ENCODE measurements at places on chromosomes 13 and 19. TPM values are rescaled to one million over a fixed set of nuclear protein-coding genes. Genes with fewer than 3 reads are reported as not detected.

DNA sequence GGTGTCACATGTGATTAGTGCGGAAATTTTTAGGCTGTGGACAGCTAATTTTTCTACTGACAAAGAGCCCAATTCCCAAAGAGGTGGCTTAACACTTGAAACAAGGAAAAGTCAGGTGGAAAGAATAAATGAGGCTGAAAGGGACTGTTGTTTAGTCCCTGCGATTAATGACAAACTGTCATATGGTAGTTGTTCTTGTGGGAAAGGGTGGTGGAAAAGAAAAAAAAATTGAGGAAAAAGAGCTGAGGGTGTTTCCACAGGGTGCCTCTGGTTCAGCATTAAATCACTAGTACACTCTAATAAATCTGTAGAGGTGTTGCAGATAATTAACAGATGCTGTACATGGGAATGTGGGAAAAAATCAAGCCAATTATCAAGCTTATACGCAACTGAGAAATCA is 300.7 kb downstream of the DNAJC15 start:
- no peaks in the 10 kb centered on the region for H3K4me1 ChIP-seq
- H3K36me3 ChIP-seq = no peaks in the 10 kb centered on the region
- no peak overlapping the region for H3K27ac ChIP-seq
- H3K27me3 ChIP-seq = no peaks in the 10 kb centered on the region
- DNase-seq = no peak

DNA sequence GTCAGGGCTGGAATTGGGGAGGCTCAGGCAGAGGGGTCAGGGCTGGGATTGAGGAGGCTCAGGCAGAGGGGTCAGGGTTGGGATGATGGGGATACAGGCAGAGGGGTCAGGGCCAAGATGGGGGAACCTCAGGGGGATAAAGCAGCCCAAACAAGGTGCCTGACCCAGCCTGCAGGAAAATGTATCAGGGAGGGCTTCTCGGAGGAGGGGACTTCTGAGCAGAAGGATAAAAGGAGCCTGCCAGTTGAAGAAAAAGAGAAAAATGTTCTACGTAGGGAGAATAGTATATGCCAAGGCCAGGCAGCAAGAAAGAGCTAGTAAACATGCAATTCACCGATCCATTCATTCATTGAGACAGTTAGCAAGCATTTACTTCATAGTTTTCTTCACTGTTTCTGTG is 84.8 kb downstream of the MAP4K1 start:
- H3K27me3 ChIP-seq = no peaks in the 10 kb centered on the region
- no peak overlapping the region for H3K4me3 ChIP-seq
- H3K36me3 ChIP-seq = no peaks in the 10 kb centered on the region
- H3K27ac ChIP-seq = no peak overlapping the region
- no peaks in the 10 kb centered on the region for H3K4me1 ChIP-seq
- no peak for DNase-seq

Gene NXNL1
- not detected for polyA plus RNA-seq

DNA sequence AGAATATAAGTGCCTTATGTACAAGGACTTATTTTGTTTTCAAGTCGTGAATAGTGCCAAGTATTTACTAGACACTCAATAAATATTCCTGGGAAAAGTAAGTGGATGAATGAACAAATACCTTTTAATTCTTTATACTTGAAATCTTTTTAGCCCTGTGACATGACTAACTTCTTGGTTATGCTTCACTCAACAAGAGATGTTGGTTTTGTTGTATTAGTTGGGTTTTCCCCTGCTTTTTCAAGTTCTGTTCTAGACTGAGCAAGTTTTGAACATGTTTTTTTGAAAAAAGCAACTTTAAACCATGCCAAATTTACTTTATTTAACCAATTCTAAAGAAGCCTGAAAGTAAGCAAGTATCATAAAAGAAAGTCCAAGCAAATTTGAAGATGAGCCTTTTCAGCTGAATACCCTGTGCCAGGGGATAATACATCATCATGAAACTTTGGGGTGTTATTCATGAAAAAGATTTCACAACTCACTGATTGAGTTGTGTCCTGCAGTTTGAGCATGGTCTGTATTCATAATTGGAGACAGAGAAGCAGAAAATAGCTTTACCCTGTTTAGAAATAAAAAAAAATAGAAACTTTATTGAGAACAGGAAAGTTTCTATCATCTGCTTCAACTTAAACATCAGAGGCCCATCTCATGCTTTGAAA is 11.1 kb downstream of the LMO7 start:
- H3K4me1 ChIP-seq = no peaks in the 10 kb centered on the region
- no peak overlapping the region for H3K27ac ChIP-seq
- no peaks in the 10 kb centered on the region for H3K36me3 ChIP-seq

Gene NKPD1
- 0.05 TPM for polyA plus RNA-seq

Gene TOMM40
- polyA plus RNA-seq = 71.8 TPM

DNA sequence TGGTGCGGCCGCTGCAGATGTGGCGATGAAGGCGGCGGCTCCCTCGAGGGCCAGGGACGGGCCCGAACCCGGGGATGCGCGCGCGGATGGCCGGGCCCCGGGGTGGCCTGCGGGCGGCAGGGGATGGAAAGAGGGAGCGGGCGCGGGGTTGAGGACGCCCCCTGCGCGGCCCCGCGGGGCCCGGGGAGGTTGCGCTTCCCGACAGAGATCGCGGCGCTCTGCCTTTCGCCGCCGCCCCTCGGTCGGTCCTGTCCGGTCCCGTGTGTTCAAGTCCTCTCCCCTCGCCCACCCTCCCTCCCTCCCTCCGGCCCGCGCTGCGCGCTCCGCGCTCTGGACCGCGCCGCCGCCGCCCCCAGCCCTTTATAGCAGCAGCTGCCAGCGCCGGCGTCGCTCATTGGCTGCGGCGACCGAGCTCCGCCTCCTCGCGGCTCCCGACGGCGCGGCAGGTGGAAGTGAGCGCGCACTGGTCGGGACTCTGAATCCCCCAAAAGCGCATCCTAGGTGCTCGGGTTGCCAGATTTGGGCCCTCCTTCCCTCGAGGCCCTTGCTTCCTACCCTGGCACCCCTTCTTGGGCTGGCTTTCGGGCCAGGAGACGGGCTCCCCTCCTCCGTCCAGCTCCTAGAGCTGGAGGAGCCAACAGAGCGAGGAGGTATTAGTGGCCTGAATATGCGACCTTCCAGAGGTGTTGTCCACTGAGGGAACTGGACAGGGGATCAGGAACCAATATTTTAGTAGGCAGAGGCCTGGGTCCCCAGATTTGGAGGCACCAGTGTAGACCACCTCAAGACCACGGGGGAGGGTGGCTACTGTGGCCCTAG is at the start of gene ELAVL3:
Gene ELAVL3 (minus strand): TSS at position 332 of the 819 bp plus-strand sequence. CDS start 438 bp downstream, outside the sequence.
- H3K27me3 ChIP-seq = peaks cover 13% of the 10 kb centered on the region
- no peak within 1 kb of the TSS for H3K27ac ChIP-seq
- DNase-seq = no peak
- peaks cover 3% of the 10 kb centered on the region for H3K4me1 ChIP-seq
- no peak within 1 kb of the TSS for H3K4me3 ChIP-seq

Gene FTL
- polyA plus RNA-seq = 3,914 TPM

Gene CFD
- polyA plus RNA-seq = 0.53 TPM

Gene FPR2
- not detected for polyA plus RNA-seq

GRCh38 chr13:43727856-43728255 is 58.9 kb downstream of the ENOX1 start:
- DNase-seq = no peak
- no peak overlapping the region for H3K4me3 ChIP-seq
- no peaks in the 10 kb centered on the region for H3K4me1 ChIP-seq
- no peaks in the 10 kb centered on the region for H3K36me3 ChIP-seq
- no peak overlapping the region for H3K27ac ChIP-seq

Gene MYH14
- 0.05 TPM for polyA plus RNA-seq

GRCh38 chr13:72453161-72453560 is 274.3 kb downstream of the MZT1 start:
- H3K27ac ChIP-seq = no peak overlapping the region
- no peak overlapping the region for H3K4me3 ChIP-seq
- no peaks in the 10 kb centered on the region for H3K27me3 ChIP-seq
- DNase-seq = no peak
- H3K4me1 ChIP-seq = no peaks in the 10 kb centered on the region

GRCh38 chr13:99892196-99892613 is 79.4 kb downstream of the ZIC5 start:
- H3K27me3 ChIP-seq = peaks cover 32% of the 10 kb centered on the region
- no peaks in the 10 kb centered on the region for H3K36me3 ChIP-seq
- no peak overlapping the region for H3K27ac ChIP-seq
- no peak overlapping the region for H3K4me3 ChIP-seq
- H3K4me1 ChIP-seq = peaks cover 5% of the 10 kb centered on the region

- no peak for DNase-seq
- no peaks in the 10 kb centered on the region for H3K4me1 ChIP-seq
- H3K4me3 ChIP-seq = no peak overlapping the region
Measured at GRCh38 chr13:90068658-90069057, 1278.8 kb upstream of the MIR17HG start.

DNA sequence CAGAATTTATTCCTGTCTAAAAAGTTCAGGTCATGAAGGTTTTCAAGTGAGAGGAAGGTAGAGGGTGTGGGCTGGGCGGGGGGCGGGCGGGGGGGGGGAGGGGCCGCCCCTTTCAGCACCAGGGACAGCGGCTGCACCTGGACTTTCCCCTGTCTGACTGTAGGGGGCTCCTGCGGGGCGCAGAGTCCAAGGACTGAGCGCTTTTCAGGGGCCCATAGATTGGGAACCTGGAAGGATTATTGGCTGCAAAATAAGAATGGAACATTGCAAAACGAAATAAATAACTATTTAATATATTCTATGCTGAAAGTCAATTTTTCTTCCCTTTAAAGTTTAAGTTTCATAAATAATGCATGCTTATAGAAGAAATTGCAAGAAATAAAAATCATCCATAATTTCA is 8.9 kb upstream of the CYP4F3 start:
- no peaks in the 10 kb centered on the region for H3K27me3 ChIP-seq
- H3K4me1 ChIP-seq = no peaks in the 10 kb centered on the region
- no peak overlapping the region for H3K4me3 ChIP-seq
- DNase-seq = no peak
- H3K36me3 ChIP-seq = no peaks in the 10 kb centered on the region

DNA sequence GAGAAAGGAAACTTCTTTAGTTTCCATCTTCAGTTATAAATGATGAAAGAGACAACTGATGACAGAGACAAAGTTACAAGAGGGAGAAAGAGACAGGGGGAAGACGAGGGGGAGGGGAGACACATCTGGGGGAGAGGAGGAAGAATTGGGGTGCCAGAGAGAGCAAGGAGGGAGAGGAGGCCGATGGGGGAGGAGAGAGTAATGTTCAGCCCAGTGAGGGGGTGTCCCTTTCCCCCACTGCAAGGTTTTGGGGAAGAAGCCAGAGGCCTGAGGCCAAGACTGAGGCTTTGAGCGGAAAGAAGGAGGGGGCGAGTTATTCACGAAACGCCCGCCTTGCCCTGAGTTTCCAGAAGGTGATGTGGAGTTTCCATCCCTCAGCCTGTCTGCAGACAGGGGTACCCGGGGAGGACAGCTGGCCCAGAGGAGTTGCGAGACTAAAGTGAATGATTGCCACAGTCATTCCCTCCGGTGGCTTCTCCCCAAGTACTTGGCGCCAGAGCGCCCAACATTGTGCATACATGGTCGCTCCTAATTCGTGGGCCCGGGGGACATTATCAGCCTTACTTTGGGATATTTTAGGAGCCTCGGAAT is 558 bp upstream of the PPAN start:
- H3K27me3 ChIP-seq = no peaks in the 10 kb centered on the region
- DNase-seq = no peak
- peaks cover 4% of the 10 kb centered on the region for H3K36me3 ChIP-seq

DNA sequence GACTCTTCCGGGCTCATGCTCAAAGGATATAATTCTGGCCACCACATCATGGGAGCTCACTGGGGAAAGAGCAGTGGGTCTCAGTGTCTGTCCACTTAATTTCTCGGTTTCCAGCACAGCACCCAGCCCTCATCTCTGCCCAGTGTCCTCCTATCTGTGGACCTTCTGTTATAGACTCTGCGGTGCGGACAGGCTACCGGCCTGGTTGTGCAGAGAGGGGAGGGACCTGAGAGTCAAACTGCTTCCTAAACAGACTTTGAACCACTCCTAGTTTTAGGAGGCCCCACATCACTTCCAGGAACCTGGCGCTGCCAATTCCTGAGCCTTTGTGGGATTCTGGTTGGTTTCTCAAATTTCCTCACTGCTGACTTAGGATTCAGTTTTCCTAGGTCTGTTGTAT is 59.8 kb upstream of the MED4 start:
- H3K4me1 ChIP-seq = peaks cover 12% of the 10 kb centered on the region
- no peaks in the 10 kb centered on the region for H3K36me3 ChIP-seq

DNA sequence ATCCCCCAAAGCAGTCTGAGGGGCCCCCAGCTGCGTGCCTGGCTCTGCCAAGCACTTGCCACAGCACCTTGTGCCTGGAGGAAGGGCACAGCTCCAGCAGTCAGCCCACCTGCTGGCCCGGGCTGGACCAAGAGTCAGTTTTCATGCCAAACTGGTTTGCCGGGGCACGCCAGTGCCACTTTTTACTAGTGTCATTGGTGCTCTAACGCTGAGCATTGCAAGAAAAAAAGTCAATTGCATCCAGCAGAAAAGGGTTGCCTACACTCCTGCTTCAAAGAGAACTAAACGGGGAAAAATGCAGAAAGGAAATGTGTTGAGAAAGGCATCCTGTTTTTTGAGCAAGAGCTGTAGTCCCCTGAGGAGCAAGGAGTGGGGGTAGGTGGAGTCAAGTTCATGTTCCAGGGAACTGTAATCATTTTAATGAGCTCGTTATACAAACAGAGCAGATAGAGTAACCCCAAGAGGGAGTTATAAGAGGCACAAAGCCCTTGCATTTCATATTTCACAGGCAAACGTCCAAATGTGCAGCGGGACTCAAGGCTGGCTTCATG is 68.4 kb downstream of the F2RL3 start:
- peaks cover 1% of the 10 kb centered on the region for H3K27me3 ChIP-seq
- H3K4me3 ChIP-seq = no peak overlapping the region
- no peak for DNase-seq

Gene ASPDH
- not detected for polyA plus RNA-seq

DNA sequence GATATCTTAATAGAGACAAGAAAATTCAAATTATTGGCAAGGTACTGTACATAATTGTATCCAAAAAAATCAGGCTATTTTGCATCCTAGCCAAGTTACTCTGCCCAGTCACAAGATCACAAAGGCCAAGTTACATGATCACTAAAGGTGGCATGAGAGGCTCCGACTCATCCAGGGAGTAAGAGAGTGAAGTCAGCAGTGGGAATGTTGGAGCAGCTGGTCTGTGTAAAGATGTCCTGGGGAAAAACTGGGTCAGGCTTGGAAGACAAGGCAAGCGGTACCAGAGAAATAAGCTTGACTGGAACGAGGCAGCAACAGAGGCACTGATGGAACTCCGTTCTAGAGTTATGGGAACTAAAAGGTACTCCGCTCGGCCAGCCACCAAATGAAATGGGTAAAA is 50.2 kb upstream of the PSG2 start:
- no peaks in the 10 kb centered on the region for H3K4me1 ChIP-seq
- H3K36me3 ChIP-seq = no peaks in the 10 kb centered on the region
- no peak overlapping the region for H3K27ac ChIP-seq
- no peak for DNase-seq
- H3K27me3 ChIP-seq = no peaks in the 10 kb centered on the region

Gene F7
- polyA plus RNA-seq = not detected

Gene POSTN
- 0.41 TPM for polyA plus RNA-seq

Gene MISP3
- 0.26 TPM for polyA plus RNA-seq

DNA sequence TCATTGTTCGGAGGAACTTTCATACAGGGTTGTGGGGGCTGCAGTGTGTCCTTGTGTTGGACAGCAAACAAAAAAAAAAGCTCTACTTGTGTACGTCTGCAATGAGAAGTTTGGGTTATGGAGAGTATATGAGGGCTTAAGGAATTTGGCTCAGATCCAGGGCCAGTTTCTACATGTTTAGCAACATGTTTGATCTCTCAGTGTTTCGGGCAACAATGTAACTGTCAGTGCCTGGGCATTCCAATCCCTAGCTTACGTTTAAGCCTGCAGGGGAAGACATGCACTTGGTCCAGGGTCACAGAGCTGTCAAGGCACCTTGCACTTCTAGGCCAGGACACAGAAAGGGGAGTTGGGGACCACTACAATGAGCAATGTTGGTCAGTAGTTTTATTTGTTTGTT is 13.9 kb downstream of the ZNF543 start:
- H3K36me3 ChIP-seq = peaks cover under 1% of the 10 kb centered on the region
- no peaks in the 10 kb centered on the region for H3K4me1 ChIP-seq
- no peak for DNase-seq
- H3K27ac ChIP-seq = no peak overlapping the region
- H3K4me3 ChIP-seq = no peak overlapping the region

Data from endothelial cell of umbilical vein (primary cell).